ENCODE measurements at places on chromosomes 3 and 15.

GRCh38 chr3:8518138-8518537 lies 16.5 kb downstream of the LMCD1 start:
- DNase-seq = no peak

GRCh38 chr3:117252208-117252607 lies 542.6 kb downstream of the TUSC7 start:
- no peak for DNase-seq

DNA sequence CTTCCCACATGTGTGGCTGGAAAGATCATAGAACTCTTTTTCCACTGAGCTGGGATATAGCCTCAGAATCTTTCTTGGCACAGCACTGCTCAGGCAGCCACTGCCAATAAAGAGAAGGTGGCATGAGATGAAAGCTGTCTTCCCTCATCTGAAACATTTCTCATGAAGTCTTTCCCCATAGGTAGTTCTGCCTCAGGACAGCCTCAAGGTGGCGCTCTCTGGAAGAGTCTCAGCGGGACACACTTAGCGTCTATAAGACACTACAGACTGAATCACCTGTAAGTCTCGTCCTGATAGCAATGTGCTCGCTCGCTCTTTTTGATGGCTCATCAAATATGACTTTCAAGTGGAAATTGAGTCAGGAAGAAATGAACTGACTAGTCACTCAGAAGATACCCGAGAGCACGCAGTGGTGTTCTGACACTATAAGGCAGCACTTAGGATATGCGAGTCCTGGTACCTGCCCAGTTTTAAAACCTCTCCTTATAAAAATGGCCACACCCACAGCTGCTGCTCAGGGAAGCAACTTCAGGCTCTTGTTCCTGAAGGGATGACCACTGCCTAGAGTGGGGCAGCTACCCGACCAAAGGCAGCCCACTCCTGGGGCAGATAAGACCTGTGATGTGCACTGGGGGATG lies 269.5 kb downstream of the SUCLG2 start:
- peak; percentile 65 for DNase-seq

DNA sequence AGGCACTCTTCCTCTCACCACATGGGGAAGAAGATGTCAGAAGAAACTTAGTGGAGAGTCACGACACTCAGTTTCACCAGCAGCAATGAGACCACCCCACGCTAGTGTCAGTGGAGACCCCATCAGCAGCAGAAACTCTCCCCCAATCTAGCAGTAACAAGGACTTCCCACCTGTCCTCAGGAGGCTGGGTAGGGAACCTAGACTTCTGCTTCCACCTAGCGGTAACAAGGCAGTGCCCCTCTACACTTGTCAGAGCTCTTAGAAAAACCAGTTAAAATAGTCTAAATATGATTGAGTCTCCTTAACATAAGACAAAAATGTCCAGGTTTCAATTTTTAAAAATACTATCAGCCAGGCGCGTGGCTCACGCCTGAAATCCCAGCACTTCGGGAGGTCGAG lies 57.3 kb downstream of the TRAT1 start:
- no peak for DNase-seq

DNA sequence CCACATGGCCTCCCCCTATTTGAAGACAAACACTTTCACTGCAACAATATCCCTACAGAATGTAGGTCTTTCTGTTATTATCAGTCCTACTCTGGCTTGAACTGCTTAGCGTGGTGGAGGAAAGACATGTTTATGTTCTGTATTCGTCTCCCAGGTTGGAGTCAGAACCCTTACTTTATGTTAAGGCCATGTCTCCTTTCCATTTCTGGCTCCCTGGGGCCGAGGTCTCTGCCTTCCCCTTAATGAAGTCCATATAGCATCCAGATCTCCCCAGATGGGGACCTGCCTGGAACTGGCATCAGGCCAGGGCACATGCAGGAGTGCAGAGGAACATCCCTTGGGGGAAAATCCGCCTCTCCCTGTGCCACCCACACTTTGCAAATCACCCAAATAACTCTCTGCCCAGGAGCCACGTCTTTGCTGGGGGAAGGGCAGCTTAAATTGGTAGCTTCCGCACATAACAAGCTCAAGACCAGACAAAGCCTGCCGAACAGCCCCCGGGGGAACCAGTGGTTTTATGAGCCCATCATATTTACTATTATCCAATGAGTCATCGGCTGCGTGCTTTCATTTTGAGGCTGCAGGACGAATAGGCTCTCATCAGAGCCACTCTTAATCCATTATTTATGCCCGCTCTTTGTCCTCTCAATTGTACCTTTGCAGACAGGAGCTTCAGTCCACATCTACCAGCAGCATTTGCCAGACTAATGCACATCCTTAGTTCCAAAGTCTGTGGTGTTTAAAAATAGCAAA lies 237.0 kb downstream of the UACA start:
- DNase-seq = no peak

- no peak for DNase-seq
Measured at GRCh38 chr15:40087068-40087810, 21.4 kb downstream of the BMF start.

Measured in hematopoietic multipotent progenitor cell treated with erythropoietin and hydrocortisone succinate and interleukin-3 and kit ligand, for 4 days (in vitro differentiated cells).